Left ventricle myocardium inferior (tissue), 1 donor: ENCODE measurements at places on chromosomes 16 and 17.

- no peaks in the 10 kb centered on the region for H3K27me3 ChIP-seq
- H3K4me1 ChIP-seq, result peaks cover 72% of the 10 kb centered on the region
- no peak overlapping the region for H3K4me3 ChIP-seq
- no peak for DNase-seq
- H3K27ac ChIP-seq, result no peak overlapping the region
- no peaks in the 10 kb centered on the region for H3K36me3 ChIP-seq
These were observed 3.1 kb downstream of the CLCN7 start for GRCh38 chr16:1471569-1472194.

DNA sequence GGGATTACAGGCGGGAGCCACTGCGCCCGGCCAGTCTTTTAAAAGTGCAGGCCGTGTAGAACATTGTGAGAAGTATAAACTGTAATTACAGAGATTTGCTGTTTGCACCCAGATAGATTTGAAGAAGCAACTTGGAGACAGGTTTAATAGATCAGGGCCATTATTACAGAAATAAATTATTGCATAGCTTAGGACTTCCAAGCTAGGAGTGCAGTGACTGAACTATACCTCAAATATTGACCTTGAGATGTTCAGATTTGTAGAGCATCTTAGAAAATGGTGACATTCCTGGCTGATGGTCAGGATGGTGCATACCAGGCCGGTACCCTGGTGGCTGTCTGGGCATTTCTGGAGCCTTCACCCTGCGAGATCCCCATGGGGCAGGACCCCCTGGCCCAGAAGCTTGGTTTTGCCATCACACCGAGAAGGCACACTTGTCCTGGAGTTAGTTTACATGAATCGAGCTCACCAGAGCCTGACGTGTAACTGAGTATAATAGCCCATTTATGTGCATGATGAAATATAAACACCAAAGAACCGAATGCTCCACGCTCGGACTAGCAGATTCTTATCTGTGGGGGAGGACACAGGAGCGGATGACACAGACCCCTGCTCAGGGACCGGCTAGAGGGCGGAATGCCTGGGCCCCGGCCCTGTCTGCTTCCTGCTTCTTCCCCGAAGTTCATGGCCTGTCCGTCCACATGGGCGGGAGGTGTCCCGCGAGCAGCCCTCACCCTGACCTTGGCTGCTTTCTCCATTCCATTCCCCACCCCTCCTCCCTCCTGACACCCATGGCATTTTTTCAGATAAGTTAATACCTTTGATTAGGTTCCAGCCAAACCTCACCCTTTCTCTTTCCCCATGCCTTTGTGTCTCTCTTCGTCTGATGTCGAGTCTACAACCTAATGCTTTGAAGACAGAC lies 32.1 kb downstream of the CCDC40 start:
- H3K4me1 ChIP-seq, result peaks cover 39% of the 10 kb centered on the region
- DNase-seq, result no peak
- no peaks in the 10 kb centered on the region for H3K27me3 ChIP-seq
- H3K4me3 ChIP-seq, result no peak overlapping the region
- peak overlapping the region; percentile 89 for H3K27ac ChIP-seq

DNA sequence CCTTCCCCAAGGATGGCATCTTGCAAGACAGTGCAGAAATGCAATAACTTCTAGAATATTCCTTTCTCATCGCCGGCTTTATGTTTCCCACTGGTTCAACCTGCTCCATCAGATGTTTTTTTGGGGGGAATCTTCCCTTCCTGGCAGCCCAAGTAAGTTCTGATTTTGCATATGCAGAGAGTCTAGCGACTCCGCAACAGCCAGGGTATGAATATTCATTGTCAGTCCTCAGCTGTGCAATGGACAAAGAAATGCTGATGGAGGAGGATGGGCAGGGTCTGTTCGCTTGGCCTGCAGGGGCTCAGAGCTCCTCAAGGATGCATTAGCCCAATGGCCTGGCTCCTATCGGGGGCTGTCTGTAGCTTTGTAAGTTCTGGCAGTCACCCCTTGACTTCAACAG lies 358.8 kb upstream of the CCL2 start:
- H3K4me3 ChIP-seq, result no peak overlapping the region
- H3K27me3 ChIP-seq, result peaks cover 54% of the 10 kb centered on the region
- H3K4me1 ChIP-seq, result no peaks in the 10 kb centered on the region
- DNase-seq, result no peak
- no peaks in the 10 kb centered on the region for H3K36me3 ChIP-seq

GRCh38 chr17:77959926-77960521 lies 1.5 kb downstream of the TNRC6C start:
- DNase-seq, result no peak
- peak overlapping the region; percentile 88 for H3K27ac ChIP-seq
- H3K4me3 ChIP-seq, result peak overlapping the region; percentile 85
- H3K36me3 ChIP-seq, result no peaks in the 10 kb centered on the region
- H3K27me3 ChIP-seq, result no peaks in the 10 kb centered on the region
- peaks cover 70% of the 10 kb centered on the region for H3K4me1 ChIP-seq

- H3K27ac ChIP-seq, result peak overlapping the region; percentile 96
- no peaks in the 10 kb centered on the region for H3K36me3 ChIP-seq
These were observed 2.1 kb downstream of the CFAP20 start for GRCh38 chr16:58127033-58127556.
